ENCODE measurements at places on chromosomes 6 and 20.
A peak's percentile ranks its signal among the peaks of the same experiment; 100 is the strongest.

GRCh38 chr6:135525594-135525993, 28.1 kb upstream of the AHI1 start:
- DNase-seq = no peak

DNA sequence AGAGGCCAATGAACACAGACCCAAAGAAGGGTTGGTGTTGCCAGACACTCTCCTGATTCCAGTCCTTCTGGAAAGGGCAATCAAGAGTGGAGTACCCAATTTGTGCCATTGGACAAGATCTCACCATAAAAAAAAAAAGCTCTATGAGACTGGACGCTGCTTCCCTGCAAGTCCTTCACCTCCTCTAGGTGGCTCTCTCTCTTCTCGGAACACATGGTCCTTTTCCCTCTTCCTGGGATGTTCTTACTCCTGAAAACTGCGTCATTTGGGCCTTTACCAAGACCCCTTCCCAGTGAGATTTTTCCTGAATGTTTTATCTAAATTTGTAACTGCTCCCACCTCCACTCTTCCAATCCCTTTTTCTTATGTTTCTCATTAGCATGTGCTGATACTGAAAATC, 280.8 kb downstream of the FOXA2 start:
- DNase-seq = no peak

GRCh38 chr20:52312132-52312729, 120.7 kb upstream of the ZFP64 start:
- peak; percentile 59 for DNase-seq

GRCh38 chr6:108650781-108651180, 90.1 kb downstream of the FOXO3 start:
- DNase-seq = no peak

GRCh38 chr6:7542874-7543624, 1.6 kb downstream of the DSP start:
- peak; percentile 36 for DNase-seq

DNA sequence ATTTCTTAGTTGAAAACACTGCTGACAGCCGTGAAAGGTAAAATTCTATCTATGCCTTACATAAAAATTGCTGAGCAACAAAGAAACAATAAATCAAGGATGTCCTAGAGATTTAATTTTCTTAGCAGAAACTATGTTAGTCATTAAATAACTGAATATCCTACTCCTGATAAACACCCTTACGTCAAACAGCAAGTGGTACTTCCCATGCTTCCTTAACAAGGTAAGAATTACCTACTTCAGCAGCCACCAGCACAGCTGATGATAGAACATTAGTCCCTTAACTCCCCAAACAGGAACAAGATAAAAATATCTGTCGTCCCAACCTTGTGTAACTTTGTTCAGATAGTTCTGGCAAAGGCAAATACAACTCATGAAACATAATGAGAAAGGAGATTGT, 8.7 kb downstream of the SERPINB6 start:
- DNase-seq = no peak

DNA sequence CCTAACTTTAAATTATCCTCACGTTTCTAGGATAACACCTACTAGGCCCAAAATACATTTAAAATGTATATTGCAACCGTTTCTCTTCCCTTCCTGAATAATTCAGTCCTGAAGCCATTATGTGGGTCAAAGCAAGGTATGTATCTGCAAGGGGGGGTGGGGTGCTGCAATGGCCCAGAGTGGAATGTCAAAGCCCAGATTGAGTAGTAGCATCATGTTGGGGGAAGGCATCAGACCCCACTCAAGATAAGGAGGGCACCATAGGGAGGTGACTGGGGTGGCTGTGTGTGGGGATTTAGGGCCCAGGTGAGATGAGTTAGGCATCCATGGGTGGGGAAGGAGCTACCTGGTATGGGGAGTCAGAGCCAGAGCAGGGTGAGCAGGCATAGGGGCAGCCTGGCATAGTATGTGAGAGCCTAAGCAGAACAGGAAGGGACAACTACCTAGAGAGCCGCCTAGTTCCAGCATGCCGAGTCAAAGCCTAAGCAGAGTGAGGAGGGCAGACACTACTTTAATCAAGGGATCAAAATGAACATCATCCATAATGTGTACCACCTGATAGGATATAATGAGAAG, 48.2 kb downstream of the ZNF292 start:
- no peak for DNase-seq

GRCh38 chr6:133254552-133255228, 13.5 kb downstream of the EYA4 start:
- DNase-seq = no peak

GRCh38 chr6:101539510-101540245, 146.2 kb downstream of the GRIK2 start:
- no peak for DNase-seq

GRCh38 chr6:65448866-65449265, 258.2 kb downstream of the EYS start:
- DNase-seq = no peak

DNA sequence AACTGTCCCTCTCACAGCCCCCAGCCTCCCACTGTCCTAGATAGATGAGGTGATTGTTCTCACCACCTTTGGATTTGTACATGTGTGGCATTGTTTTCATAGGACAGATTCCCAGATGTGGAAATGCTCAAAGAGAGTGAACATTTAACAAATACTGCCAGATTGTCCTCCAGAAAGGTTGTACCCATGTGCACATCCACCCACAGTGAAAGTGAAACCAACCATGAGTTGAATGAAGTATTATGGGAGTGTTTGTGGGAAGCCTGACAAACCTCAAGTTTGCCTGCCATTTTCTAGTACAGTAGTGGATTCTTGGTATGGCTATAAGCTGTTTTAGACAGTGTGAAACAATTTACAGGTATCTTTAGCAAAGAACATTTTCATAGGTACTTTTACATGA, 42.7 kb downstream of the ANKRD6 start:
- peak; percentile 12 for DNase-seq

DNA sequence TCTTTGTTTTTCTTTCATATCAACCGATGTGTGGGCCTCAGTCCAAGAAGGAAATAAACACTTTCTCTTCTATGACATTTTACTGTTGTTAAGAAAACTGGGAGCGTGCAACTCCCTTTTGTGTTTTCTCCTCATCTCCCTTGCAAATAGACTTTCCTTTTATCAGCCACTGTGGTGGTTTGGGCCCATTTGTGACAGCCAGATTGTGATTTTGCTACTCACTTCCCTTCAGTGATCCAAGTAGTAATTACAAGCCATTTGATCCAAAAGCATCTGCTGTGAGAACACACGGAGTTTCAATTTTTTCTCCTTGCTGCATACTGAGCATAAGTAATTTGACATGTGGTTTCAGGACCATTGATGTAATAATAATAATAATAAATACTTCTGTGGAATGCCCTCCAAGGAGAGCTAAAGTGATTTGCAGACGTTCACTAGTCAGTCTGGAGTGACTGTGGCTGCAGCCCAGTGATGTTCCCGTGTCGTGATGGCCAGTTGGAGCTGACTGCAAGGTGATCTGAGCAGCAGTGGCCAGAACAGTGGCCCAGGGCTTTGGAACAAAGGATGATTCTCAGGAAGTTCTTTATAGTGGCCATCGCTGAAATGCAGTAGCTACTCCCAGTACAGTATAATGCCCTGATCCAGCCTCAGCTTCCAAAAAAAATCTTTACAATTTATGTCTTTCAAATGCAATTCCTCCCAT, 91.9 kb upstream of the CLDN20 start:
- no peak for DNase-seq

DNA sequence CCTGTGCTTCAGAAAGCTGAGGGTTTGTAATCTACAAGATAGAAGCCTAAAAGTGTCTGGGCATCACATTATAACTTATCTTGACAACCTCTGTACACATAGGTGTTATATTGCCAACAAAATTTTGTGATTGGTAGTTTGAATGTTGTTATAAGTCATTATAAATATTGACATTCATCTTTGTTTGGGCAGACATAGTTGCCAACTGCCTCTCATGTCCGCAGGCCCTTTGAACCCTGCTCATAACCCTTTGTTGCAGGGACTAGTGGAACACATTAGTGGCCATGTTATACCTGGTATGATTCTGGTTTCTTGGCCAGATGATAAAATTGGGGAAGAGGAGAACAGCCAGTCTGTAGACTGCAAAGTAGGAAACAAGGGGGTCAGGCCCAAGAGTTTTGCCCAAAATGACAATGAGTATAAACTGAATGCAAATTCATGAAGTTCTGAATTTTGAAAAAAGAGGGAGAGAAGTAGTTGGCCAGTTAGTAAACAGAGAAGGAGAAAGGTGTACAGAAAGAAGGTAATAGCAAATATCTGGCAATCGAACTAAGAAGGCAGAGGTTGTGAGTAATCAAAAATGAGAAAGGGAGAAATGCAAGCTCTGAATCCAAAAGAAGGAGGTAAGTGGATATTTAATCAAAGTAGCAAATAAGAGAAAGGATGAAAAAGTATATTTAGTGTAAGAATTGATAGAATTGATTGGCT, 21.6 kb upstream of the LMBRD1 start:
- no peak for DNase-seq

DNA sequence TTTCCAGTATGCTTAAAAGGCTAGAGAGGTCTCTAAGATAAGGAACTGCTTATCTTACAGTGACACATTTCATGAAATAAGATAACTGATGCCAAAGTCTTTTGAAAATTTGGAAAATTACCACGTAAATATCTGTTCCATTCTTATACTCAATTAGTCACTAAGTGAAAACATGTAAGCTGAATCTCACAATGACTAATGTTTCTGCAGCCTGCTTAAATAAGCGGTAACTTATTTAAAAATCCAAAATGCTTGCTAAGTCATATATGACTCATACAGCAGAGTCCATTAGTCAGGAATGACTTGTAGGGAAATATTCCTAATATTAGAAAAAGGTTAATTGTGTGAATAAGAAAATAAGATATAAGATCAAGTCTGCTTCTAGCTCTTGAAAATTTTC, 27.8 kb upstream of the LGSN start:
- no peak for DNase-seq

- no peak for DNase-seq
Observed at GRCh38 chr6:158867381-158868121, 48.4 kb upstream of the EZR start.

DNA sequence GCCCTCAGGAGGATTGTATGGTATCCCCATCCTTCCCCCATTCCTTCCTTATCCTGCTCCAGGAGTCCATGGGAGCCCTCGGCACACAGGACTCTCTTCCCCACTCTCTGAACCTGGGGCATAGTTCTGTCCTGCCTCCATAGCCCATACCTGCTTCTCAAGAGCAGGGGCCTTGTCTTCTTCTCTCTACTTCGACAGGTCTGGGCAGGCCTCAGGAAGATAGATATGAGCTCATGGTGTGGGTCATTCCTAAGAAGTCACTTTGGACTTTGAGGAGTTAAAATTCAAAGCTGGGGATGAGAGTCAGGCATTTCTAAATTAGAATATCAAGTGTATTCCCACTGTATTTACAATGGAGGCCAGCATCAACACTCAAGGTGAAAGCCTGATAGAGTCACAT, 8.4 kb upstream of the ADA start:
- DNase-seq = no peak

DNA sequence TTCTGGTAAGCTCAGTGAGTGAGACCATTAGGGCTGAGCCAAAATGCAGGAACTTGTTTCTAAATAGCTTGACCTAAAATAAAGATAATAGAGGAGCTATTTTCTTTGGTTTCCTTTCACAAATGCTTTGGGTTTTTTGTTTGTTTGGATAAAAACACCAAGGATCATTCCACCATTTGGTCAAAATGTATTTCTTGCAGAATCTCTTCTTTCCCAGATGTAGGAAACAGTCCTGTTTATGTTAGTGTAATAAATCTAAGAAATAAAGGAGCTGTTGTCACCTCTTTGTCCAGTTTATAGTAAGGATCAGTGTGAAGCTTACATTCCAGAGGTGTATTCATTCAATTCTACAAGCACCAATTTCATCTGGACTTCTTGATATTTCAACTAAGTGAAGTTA, 297.8 kb downstream of the GJA1 start:
- DNase-seq = no peak

- DNase-seq = no peak
Observed at GRCh38 chr6:15033850-15034203, 212.0 kb upstream of the JARID2 start.

GRCh38 chr6:100304575-100304974, 160.1 kb downstream of the SIM1 start:
- no peak for DNase-seq

GRCh38 chr20:41992481-41992880, 374.3 kb upstream of the CHD6 start:
- DNase-seq = no peak

GRCh38 chr6:62285612-62286469, at the start of gene KHDRBS2:
Gene KHDRBS2, minus strand, starts transcription at chr6:62286225.
- peak; percentile 69 for DNase-seq

- DNase-seq = no peak
Observed at GRCh38 chr6:28794175-28795002, 129.4 kb downstream of the TRIM27 start.

GRCh38 chr6:42748203-42748898, 2.4 kb upstream of the TBCC start:
- DNase-seq = no peak

- peak; percentile 5 for DNase-seq
Observed at GRCh38 chr20:54062812-54063280, 7.5 kb downstream of the BCAS1 start.

DNA sequence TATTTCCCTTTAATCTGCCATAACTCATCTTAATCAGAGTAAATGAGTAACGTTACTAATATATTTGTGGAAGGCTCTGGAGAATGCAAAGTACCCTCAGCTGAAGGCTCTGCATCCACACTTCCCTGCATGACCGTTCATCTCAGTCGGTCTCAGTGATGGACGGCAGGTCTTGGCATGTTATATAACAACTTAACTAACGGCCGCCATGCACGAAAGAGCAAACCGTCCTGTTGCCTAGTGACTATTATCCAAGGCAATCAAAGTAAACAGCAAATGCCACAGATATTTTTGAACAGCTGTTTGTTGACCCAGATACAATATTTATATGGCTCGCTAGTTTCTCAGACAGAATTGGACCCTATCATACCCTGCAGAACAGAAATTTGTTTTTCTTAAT, 194.9 kb upstream of the SMLR1 start:
- peak; percentile 67 for DNase-seq

DNA sequence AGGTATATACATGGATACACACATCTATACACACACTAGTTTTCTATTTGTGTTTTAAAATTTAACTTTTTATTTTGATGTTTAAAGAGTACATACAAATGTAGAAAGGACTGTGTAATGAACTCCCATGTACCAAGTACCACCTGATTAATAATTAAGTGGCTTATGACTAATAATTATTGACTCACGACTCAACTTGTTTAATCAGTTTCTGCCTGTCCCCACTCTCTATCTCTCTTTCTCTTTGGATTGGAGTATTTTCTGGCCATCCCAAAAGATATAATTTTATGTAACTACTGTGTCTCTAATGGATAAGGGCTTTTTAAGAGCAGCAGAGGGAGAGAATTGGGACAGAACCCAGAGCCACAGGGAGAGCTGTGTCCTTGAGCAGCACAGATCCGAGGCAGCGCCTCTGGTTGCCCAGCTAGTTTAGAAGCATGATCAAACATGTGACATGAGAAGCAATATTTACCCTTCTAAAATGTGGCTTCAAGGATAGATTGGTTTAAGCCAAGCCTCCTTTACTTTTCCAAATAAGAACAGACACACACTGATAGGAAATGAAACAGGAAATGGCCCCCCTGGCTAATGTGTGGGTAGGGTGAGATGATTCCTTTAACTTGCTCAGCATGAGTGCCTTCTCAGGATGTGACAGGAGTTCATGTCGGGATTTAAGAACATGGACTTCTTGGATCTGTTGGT, 81.0 kb downstream of the ERMARD start:
- DNase-seq = no peak

GRCh38 chr6:100228834-100229441, 234.9 kb upstream of the MCHR2 start:
- peak; percentile 73 for DNase-seq

GRCh38 chr6:27662769-27663168, 189.9 kb upstream of the ZNF184 start:
- no peak for DNase-seq

Data from DMS153 (cell line).